ENCODE measurements at places on chromosomes 1 and 21. TPM values are rescaled to one million over a fixed set of nuclear protein-coding genes. Genes with fewer than 3 reads are reported as not detected.

DNA sequence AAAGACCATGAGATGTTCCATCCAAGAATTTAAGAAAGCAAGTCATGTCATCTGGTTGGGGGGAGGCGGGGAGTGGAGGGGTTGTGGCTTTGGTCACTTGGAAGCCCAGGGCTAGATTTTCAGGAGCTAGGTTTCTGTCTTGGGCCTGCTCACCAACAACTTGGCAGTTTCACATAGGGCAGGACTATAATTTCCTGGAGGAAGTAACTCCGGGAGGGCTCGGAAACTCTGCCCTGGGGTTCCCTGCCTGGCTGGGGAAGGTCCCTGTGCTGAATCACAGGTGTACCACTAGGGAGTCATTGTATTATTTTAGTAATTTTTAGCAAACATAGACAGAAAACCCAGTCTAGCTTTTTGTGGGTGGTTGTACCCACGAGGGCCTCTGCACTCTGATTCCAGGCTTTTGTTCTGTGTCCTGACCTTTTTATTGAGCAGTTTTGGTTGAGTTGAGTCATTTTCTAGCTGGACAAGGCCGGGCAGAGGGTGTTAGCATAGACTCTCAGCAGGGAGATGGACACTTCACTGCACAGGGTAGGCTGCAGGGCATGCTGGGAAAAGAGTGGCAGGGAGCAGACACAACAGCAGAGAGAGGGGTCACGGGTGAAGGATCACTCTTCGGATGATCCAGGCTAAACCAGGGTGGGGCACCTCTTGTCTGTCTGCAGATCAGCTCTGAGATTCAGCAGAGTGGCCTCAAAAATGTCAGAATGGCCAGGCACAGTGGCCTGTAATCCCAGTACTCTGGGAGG lies 144.7 kb downstream of the GRIK3 start:
- no peak for DNase-seq

Gene BCL2L15
- total RNA-seq: 6.8 TPM

- no peak for DNase-seq
These were observed 19.9 kb downstream of the ABCA4 start for GRCh38 chr1:94100785-94101612.

Gene LCE3D
- total RNA-seq: not detected

Gene IFNAR2
- total RNA-seq: 13.3 TPM

DNA sequence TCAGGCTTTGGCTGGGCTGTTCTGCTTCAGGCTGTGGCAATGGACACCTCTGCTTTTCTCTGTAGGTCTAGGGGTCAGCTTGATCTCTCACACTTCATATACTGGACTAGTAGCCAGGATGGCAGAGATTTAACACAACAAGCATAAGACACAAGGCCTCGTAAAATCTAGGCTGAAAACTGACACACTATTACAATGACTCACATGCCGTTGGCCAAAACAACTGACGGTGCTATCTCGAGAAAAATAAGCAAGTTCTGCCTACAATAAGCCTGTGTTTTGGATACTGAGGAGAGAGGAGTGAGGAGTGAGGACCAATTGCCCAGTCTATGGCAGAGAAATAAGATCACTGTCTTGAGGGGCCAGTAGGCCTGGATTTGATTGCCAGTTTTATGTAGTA lies 840.7 kb upstream of the ADAMTS5 start:
- DNase-seq: no peak

Gene CMPK1
- total RNA-seq: 177 TPM

DNA sequence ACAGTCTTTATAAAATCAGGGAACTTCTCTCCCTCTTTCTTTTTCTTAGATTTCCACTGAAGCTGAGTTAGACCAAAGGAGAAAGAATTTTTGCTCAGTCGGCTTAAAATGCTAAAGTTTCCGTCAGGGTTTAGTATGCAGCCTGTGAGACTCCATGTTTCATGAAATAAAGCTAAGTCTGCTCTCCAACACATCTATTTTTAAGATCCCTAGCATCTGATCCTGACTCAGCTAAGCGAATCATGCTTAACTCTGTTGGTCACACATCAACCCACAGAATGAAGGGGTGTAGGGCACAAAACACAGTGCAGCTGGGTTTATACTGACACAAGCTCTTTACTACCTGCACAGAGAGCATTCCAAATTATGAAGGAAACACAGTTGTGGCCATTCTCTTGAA lies 102.4 kb upstream of the ZNF281 start:
- no peak for DNase-seq

GRCh38 chr1:29033829-29034466 lies 89.8 kb downstream of the TMEM200B start:
- DNase-seq: no peak

Gene MCOLN2
- 4.4 TPM for total RNA-seq

GRCh38 chr1:152110860-152111514 lies 4.3 kb downstream of the TCHH start:
- DNase-seq: no peak

- DNase-seq: no peak
These were observed 233.7 kb downstream of the SRGAP2C start for GRCh38 chr1:121418369-121419049.

Gene FAM151A
- not detected for total RNA-seq

Gene NUF2
- total RNA-seq: 13.4 TPM

DNA sequence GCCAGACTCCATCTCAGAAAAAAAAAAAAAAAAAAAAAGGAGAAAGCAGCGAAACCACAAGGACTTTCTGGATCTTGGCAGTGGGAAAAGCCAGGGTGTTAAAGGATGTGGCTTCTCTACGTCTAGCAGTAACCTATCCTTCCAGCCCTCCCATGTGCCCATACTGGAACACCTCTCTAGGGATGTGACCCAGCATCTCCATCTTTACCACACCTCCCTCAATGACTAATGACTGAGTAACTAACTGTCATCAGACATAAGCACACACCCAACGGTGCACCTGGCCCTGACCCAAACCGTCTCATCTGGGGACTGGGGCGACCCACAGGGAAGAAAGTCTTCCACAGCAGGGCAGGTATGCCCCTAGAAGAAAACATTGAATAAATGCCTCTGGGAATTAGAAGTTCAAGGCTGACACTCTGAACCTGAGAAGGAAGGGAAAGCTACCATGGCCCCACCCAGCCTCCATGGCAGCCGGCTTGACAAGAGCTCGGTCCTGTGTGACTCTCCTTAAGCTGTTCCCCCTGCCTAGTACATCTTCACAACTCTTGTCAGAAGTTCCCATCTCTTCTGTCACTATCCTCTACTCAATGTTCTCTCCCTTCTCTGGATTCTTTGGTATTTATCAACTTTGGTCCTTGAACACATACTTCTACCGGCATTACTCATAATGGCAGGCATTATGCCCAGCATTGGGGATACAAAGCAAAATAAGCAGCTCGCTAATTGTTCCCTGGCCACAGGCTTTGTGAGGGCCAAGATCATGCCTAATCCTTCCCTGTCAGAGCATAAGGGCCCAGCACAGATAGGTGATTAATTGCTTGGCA lies 14.8 kb upstream of the PAQR6 start:
- DNase-seq: no peak

DNA sequence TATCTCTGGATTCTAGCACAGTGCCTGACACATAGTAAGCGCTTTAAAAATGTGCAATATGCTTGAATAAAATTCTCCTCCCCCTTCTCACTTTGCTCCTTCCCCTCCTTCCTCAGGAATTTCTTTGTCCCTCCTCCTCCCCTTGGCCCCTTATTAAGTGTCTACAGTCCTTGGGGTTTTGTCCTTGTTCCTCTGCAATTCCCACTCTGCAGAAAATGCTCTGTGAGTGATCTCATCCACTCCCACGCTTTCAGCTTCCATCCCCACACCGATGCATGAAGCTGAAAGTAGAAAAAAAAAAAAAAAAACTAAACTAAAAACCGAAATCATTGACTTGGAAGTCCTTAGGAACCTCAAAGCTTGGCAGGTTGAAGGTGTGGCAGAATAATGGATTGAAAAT lies 273.6 kb downstream of the RRAGC start:
- DNase-seq: no peak

GRCh38 chr1:182625719-182626504 lies 21.7 kb upstream of the RGS16 start:
- no peak for DNase-seq

DNA sequence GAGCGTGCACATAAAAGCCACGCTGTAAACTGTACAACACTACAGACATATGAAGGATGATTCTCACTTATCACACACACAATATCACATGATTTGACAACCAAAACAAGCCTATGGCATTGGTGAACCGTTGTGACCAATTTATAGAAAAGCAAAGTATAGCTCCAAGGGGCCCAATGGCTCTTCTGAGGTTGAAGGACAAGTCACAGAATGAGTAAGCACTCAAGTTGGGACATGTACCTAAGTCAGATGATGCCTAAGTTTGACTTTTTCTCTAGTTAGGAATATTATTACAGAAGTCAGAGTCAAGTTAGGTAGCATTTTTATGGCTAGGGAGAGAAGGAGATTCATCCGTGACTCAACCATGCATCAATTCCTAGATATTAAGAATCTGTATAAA lies 45.7 kb downstream of the PLPP3 start:
- no peak for DNase-seq

Gene TSSK3
- total RNA-seq: not detected

DNA sequence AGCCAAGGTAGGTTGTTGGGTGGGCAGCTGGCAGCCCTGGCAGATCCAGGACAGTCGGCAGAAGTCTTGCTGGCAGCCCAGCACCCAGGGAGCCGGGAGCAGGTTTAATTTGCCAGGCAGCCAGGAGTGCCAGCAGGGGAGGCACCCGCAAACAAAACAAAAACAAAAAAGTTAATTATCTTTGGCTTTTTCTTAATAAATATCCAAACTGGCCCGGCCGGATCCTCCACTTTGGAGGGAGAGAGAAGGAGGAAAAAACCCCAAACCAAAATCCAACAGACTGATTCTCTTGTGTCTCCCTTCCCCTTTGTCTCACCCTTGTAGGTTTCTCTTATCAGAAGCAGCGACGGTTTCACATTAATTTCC lies 97.0 kb downstream of the CASZ1 start:
- no peak for DNase-seq

Gene HMGN2
- 312 TPM for total RNA-seq

Gene LDLRAD1
- not detected for total RNA-seq

DNA sequence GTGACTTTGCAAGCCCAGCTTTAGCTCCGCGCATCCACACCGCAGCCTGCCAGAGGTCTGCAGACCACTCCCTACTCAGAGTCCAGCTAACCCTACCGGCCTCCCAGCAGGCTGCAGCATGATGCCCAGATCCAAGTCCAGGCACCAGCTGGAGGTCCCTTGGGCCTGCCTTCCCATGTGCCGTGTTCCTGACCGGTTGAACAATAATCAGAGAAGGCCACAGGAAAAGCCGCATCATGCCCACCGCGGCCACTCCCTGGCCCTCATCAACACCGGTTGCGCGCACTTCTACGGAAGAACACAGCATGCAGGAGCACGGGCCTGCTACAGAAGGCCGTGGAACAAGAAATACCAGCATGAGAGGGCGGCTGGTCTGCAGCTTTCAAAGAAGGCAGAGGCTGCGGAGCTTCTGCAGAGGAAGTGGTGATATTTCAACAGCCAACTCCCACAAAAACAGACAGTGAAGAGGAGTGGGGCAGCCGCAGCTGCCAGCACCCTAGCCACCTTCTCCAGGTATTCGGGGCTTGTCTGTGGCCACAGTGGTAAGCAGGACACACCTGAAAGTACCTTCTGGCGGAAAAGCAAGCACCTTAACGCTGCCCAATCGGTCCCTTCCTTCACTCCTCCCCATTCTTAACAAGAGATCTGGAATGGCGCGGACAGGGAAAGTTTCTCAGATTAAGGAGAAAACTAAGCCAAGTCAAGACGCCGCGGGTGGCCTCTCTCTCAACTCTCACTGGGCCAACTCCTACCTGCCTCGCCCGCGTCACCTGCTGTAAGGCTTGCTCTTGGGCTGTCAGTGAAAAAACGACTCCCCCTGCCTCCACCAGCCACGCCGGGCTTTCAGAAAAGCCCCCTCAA lies 1.5 kb downstream of the PGBD5 start:
- DNase-seq: no peak

GRCh38 chr1:24149866-24150233 lies 6.9 kb upstream of the IL22RA1 start:
- no peak for DNase-seq

GRCh38 chr21:44303490-44303981 lies 3.7 kb downstream of the PFKL start:
- no peak for DNase-seq

DNA sequence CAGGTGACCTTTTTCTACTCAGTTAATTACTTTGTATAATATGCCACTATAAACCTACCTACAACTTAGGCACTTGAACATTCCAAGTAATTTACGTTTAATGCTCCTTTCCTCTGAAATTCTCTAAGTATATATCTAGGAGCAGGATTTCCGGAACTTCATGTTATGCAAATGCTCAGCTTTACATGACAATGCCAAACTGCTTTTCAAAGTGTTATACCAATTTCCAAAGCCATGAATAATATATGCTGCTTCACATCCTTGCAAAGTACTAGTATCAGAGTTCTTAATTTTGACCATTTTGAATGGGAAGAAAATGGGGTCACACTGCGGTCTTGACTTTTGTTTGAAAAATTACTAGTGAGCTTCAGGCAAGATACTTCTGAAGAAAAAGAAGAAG lies 5.8 kb upstream of the XCL1 start:
- no peak for DNase-seq

- DNase-seq: no peak
These were observed 21.9 kb downstream of the FASLG start for GRCh38 chr1:172680733-172681275.

DNA sequence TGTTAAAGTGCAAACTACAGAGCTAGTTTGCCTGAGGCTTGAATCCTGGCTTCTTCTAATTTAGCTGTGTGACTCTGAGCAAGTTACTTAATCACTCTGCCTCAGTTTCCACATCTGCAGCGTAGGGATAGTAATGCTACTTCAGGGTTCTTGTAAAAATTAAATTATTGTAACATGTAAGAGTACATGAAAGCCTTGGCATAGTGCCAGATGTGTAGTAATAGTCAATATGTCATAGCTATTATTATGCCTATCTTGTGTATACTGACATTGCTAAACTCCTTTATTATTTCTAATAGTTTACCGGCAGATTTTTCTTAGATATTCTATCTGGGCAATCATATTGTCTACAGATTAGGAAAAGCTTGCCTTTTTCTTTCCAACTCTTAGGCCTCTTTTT lies 6.8 kb upstream of the TADA1 start:
- no peak for DNase-seq

GRCh38 chr1:245585252-245585959 lies 430.6 kb downstream of the KIF26B start:
- no peak for DNase-seq

GRCh38 chr1:77889671-77890070 lies 1.2 kb downstream of the NEXN start:
- DNase-seq: no peak

- no peak for DNase-seq
These were observed 7.3 kb upstream of the USP1 start for GRCh38 chr1:62429581-62429980.

Data from esophagus squamous epithelium (tissue), 5 donors.